ENCODE measurements at places on chromosomes 4 and X.

- DNase-seq, result no peak
These were observed 45.4 kb downstream of the SMARCAD1 start for GRCh38 chr4:94253036-94253435.

- DNase-seq, result no peak
These were observed 17.8 kb upstream of the ANXA5 start for GRCh38 chr4:121714548-121714947.

GRCh38 chrX:94914235-94914634, 1240.2 kb downstream of the FAM133A start:
- no peak for DNase-seq

GRCh38 chr4:129326571-129327460, 230.9 kb downstream of the C4orf33 start:
- no peak for DNase-seq

DNA sequence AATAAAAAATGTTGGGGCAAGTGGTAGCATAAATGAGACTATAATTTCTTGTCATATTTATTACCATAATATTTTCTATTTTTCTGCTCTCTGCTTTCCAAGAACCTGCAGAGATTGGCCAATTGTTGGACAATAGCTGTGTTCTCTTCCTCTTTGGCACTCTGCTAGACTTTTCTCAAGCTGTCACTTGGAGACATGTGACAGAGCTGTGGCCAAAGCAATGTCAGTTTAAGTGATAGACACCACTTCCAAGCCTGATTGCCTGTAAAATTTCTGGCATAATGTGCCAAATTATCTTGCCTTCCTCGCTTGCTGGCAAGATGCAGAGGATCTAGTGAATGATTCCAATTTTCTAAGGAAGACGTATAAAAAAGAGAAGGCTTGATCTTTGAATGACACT, 162.2 kb upstream of the NDST4 start:
- no peak for DNase-seq

DNA sequence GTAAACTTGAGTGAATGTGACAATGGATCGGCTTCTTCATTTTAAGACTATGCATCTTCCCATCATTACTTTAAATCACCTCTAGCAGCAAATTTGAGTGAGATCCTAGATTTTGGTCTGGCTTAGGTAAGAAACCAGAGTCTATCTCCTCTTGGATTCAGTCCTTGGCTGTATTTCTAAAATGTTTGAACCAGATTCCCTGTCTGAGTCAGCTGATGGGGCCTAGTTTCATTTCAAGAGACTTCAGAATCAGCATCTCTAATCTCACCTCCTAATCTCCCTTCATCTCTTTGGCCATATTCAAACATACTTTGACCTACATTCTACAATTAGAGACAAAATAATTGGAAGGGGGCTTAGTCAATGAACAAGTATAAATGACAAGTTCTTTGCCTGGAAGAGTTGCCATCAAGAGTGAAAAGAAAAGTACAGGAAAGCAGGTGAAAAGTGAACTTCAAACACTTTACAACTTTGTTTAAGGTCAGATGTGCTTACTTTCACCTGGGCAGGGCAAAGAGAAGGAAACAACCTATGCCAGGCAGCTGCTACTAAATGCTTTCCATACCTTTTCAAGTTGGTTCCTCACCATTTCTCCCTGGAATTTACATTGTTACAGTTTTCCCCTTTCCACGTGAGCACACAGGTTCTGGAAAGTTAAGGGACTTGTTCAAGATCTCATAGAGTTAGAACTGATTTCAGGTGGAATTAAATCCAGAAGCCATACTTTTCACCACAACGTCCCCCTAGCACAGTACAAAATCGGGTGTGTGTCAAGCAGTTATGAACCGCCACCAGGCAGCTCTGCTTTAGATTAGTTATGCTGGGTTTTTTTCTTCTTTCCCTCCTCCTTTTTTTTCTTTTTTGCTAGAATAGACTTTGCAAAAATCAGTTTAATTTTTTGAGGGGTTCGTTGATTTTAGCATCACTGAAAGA, 30.7 kb upstream of the PITX2 start:
- DNase-seq, result no peak

DNA sequence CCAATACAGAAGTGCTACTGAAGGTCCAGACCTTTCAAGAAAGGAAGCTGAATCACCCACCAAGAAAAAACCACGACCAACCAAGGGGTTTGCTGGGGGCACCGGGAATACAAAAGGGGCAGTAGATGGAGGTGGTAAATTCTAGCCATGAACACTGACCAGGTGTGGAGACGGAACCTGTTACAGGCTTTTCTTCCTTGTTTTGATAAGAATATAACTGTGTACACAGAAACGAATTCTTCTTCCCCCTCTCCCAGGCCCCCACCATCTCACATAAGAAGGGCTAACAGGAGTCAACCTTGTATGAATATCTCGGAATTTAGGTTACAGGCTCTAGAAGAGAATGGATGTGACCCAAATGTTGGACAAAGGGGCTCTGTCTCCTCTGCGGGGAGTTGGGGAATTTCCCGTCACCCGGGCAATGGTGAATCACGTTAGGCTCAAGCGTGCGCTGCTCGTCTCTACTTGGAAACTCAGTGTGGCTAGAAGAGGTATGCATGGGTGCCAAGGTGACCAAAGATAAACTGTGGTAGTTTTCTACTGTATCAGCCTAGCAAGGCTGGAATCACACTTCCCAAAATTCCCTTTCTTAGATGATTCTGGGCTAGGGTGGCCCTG, 87.0 kb downstream of the AFAP1 start:
- no peak for DNase-seq

DNA sequence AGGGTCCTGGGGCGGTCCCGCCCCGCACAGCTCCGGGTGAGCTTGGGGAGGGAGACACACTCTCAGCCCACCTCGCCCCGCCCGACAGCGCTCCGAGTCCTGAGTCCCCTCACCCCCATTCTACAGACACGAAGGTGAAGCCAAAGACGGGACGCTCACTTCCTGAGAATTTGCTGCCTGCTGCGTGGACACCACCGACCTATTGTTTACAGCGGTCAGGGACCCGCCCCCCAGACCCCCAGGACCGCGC, 796 bp upstream of the ZNF141 start:
- no peak for DNase-seq

Measured in amniotic stem cell (primary cell).